ENCODE measurements at places on chromosomes 6 and 20.
A peak's percentile ranks its signal among the peaks of the same experiment; 100 is the strongest.

DNA sequence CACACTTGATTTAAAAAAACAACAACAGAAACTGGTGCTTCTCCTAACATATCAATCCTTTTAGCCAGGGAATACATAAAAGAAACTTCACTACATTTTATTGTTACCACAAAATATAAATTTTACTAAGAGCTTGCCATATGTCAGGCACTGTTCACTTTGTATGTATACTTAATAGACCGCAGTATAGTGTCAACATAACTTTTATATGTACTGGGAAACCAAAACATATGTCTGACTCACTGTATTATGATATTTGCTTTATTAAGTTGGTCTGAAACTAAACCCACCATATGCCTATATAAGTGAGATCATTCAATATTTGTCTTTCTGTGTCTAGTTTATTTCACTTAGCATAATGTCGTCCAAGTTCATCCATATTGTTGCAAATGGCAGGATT, 108.4 kb downstream of the KLHL32 start:
- no peak for DNase-seq

DNA sequence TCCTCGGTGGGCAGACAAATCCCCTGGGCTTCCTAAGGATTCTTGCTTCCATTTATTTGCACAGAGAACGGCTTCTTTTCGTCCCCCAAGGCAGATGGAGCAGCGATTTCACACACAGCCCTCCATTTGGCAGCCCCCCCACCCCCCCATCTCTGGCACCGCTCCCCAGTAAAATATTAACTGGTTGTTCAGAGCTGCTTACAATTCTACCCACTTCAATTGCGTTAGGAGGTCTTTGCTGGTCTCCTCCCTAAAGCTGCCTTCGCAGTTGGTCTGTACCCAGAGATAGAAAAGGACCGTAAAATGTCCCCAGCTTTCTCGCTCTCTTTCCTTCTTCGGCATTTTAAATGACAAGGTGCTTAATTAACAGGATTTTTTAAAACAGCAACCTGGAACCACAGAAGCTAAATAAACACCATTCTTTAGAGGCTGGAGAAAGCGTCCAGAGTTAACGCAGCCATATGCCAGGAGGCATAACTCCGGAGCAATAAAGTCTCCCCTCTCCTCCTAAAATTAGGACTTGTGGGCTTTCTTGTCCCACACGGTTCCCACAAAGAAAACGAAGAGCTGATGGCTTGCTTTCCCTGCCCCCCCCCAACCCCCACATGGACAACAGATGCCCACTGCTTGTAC, 1.7 kb upstream of the ZMYND8 start:
- no peak for DNase-seq

- DNase-seq: no peak
Measured at GRCh38 chr6:162684961-162685360, 42.6 kb downstream of the PRKN start.

GRCh38 chr6:130202782-130203181, 20.0 kb downstream of the SAMD3 start:
- no peak for DNase-seq

GRCh38 chr6:34149831-34150400, 4.0 kb upstream of the GRM4 start:
- DNase-seq: no peak

DNA sequence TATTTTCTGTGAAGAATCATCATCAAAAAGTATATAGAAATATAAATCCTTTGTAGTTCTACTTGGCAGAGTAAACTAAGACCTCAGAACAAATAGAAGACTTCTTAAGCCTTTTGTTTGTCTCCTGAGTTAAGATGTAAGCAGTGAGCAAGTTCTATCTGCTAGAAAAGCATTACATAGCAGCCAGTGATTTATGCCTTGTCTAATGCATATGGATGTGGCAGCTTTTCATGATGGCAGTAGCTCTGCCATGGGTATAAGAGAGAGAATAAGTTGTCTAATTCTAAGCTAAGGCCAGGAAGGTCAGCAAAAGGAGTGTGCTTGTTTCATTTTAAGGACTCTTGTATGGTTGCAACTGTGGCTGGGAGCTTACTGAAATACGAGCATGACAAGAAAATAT, 920.2 kb downstream of the GRIK2 start:
- no peak for DNase-seq

DNA sequence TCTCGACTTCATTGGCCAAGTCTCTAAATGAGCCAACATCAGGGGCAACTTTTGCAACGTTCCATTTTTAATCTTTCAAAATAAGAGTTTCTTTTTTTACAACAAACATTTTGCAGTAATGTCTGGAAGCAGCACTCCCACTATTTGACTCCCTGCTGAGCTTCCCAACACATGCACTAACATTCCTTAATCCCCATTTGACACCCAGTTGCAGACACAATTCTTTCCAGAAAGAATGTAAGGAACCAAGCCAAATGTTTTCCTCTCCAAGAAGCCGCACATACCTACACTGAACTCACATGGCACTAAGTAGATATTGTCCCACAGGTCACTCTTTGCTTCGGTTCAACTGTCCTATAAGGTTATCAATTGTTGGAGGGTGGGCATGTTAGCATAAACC, 165.6 kb downstream of the GRM1 start:
- no peak for DNase-seq

- no peak for DNase-seq
Measured at GRCh38 chr20:63979557-63980316, at the start of gene SAMD10. SAMD10 (minus strand) TSS chr20:63979642; CDS start chr20:63979467, 175 bp downstream.

GRCh38 chr6:41273714-41274113, 12.8 kb downstream of the TREM1 start:
- no peak for DNase-seq

GRCh38 chr20:31934968-31935764, 16.7 kb downstream of the PDRG1 start:
- no peak for DNase-seq

DNA sequence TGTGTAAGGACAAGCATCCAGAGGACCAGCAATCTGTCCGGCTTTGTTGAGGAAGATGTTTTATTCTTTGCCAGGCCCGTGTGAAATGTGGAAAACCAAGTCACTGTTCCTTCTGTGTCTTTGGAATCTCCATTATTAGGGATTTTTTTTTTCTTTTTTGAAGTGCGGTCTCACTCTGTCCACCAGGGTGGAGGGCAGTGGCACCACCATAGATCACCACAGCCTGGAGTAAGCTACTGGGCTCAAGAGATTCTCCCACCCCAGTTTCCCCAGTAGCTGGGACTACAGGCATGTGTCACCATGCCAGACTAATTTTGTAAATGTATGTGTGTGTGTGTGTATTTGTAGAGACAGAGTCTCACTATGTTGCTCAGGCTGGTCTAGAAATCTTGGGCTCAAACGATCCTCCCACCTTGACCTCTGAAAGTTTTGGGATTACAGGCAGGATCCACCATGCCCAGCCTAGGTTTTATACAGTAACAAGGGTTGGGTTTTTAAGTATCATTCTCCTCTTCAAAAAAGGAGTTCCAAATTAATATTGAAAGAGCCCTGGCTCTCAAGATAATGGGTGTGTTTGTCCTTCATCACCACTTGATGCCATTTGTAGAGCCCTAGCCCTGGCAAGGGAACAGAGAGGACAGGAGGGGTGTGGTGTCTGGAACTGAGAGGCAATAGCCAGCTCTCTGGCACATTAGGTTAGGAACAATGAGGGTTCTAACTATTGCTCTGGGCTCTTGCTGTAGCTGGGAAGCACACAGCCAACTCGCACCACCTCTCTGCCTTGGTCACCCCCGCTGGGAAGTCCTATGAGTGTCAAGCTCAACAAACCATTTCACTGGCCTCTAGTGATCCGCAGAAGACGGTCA, 3.1 kb downstream of the LAMP5 start:
- no peak for DNase-seq

- DNase-seq: peak; percentile 98
Measured at GRCh38 chr6:134826889-134827737, 122.8 kb downstream of the ALDH8A1 start.

DNA sequence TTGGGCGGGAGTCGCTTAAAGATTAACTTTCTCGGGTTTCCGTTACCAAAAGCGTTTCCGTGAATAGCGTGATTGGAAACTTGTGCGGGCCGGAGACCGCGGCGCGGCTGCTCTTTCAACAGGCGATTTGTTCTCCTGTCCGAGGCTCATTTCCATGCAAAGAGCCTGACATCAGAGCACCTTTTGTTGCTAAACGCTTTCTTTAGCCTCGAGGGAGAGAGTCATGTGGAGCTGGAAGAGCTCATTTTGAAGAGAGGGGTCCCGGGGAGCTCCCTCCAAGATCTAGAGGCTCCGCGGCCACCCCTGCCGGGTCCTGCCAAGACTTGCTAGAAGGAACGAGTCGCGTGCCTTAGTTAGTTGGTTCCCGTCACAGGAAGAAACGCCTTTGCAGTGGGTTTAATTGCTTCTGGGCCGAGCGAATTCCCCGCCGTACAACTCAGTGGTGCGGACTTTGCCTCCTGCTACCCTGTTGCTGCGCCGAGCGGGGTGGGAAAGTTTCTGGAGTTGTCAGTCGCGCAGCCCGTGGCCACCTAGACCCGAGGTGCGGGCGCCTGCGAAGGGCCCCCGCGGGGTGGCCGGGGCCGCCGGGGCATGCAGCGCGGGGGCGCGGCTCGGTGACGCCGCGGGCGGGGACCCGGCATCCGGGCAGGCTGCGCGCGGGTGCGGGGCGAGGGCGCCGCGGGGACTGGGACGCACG, at the start of gene SASH1:
Gene SASH1, plus strand, starts transcription at position 489 of the 697 bp plus-strand sequence. CDS start 230 bp downstream, outside the sequence.
- DNase-seq: peak; percentile 87

- no peak for DNase-seq
Measured at GRCh38 chr6:15464211-15464725, 198.6 kb downstream of the DTNBP1 start.

GRCh38 chr6:72219536-72219935, 333.2 kb downstream of the RIMS1 start:
- DNase-seq: no peak

- no peak for DNase-seq
Measured at GRCh38 chr6:96202571-96202970, 186.8 kb downstream of the FUT9 start.

GRCh38 chr6:89085409-89086205, 5.1 kb downstream of the PNRC1 start:
- peak; percentile 47 for DNase-seq

DNA sequence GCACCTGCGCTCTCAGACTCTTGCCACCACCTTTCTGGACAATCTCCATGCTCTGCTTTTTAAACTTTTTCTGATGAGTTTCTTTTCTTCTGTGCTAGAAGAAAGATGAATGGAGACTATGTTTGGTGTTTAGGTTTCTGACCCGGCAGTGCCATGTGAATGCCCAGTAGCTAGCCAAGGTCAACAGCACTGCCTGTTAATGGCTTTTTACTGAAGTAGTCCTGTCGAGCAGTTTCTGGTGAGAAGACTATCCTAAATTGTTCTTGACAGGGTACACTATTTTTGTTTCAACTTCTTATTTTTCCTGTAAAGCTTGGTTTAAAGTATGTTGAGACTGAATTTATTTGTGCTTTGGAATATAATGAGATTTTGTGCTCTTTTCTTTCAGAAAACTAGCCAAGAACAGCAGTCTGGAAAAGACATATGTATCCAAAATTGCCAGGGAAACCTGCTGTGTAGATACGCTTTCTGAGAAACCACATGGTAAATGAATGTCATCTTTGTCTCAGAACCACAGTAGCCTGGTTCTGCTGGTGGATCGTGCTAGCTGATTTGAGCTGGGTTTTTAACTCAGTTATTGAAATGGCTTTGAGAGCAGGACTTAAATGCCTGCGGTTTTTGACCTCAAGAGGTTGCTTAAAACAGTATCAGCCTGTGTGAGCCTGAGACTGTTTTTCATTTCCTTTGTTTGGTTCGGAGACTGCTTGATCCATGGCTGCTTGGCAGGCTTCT, 48.1 kb downstream of the KCNS1 start:
- peak; percentile 59 for DNase-seq

- DNase-seq: no peak
Measured at GRCh38 chr6:74932232-74932888, 273.5 kb downstream of the COL12A1 start.

DNA sequence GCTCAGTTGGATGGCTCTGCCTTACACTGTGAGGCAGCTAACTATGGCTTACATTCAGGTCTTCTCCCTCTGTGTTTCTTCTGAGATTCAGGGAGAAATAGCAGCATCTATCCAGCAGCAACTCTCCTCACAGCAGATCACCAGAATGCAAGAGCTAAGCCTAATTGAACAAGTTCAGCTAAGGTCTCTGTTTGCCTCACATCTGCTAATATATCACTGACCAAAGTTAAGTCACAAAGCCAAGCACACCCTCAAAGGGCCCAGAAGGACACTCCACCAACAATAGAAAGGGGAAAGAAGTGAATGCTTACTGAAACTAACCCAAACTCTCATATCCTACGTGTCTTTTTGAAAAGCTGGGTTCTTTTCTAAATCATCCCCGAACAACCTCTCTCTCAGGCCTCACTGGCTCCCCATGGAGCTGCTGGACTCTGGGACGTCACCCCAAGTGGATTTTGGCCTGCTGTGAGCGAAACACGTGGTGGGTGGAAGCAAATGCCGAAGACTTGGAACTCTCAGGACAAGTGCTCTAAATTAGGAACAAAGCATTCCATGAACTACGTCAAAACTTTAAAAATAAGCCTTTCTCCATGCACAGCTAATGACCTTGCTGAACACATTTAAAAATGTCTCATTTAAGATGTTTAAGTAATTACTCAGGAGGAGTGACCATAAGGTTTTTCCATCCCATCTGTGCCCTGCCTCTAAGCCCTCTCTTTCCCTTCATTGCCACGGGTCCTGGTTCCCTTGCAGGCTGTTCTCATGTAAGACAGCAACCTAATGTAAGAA, 167.5 kb upstream of the PLCB4 start:
- no peak for DNase-seq

DNA sequence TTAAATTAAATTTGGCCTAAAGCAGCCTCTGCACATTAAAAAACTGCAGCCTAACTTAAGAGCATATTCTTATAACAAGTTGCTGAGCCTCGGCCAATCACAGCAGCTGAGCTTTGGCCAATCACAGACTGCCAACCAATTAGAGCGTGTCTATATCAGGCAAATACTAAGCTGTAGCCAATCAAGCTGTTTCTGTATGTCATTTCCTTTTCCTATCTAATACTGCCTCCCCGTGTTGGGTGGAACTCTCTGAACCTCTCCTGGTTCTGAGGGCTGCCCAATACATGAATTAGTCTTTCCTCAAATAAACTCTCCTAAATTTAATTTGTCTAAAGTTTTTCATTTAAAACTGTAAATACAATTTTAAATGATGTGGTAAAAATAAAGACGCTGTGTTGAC, 3.9 kb upstream of the TMEM244 start:
- no peak for DNase-seq

DNA sequence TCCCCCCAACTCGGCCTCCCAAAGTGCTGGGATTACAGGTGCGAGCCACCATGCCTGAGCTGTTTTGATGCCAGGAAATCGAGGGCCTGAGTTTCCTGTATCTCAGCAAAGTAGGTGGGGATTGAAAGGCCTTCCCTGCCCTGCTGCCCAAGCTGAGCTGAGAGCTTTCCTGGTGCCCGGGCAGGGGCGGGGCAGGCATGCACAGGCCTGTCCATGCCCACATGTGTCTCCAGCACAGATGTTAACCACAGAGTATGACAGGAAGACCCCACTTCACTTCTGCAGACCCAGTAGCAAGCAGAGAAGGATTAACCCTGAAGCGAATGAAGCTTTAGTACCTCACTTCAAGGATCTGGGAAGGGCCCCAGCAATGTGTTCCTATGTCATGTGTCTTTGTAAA, 66.0 kb downstream of the GPR6 start:
- DNase-seq: no peak

GRCh38 chr20:17479063-17479657, 52.0 kb downstream of the BFSP1 start:
- DNase-seq: no peak

GRCh38 chr6:135146162-135146934, 34.8 kb upstream of the MYB start:
- peak; percentile 31 for DNase-seq
